ENCODE measurements at places on chromosomes 7 and 10. TPM values are rescaled to one million over a fixed set of nuclear protein-coding genes. Genes with fewer than 3 reads are reported as not detected.

Gene CHCHD3
- 95.1 TPM for total RNA-seq

Gene USP54
- total RNA-seq: 9.4 TPM

Gene COG5
- total RNA-seq: 69.1 TPM

DNA sequence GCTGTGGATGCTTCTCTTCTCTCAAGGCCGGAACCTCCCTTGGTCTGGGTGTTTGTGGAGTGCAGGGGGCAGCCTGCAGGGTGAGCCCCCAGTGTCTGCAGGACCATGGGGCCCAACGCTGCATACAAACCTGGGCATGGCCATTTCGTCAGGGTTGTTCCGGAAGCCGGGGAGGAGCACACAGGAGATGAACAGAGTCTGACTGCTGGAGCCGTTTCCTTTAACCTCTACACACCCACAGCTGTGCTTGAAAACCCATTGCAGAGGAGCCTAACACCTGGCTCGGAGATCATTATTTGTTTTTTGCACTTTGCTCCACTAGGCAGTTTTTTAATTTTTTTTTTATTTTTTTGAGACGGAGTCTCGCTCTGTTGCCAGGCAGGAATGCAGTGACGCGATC is 167.6 kb upstream of the INSYN2A start:
- H3K27ac ChIP-seq: no peak overlapping the region
- no peaks in the 10 kb centered on the region for H3K27me3 ChIP-seq
- H3K4me1 ChIP-seq: peaks cover 3% of the 10 kb centered on the region
- no peak overlapping the region for H3K4me3 ChIP-seq

GRCh38 chr7:67484244-67484751 is 487.7 kb downstream of the TYW1 start:
- H3K4me1 ChIP-seq: no peaks in the 10 kb centered on the region
- DNase-seq: peak; percentile 76

GRCh38 chr7:50292165-50292757 is 12.3 kb upstream of the IKZF1 start:
- no peak for DNase-seq
- H3K27ac ChIP-seq: no peak overlapping the region
- no peaks in the 10 kb centered on the region for H3K36me3 ChIP-seq
- no peaks in the 10 kb centered on the region for H3K4me1 ChIP-seq

GRCh38 chr7:128380483-128381106 is 19.1 kb upstream of the PRRT4 start:
- peaks cover 42% of the 10 kb centered on the region for H3K4me1 ChIP-seq
- no peak for DNase-seq
- H3K27me3 ChIP-seq: no peaks in the 10 kb centered on the region
- peak overlapping the region; percentile 78 for H3K27ac ChIP-seq
- no peaks in the 10 kb centered on the region for H3K36me3 ChIP-seq
- H3K4me3 ChIP-seq: no peak overlapping the region

- H3K4me1 ChIP-seq: no peaks in the 10 kb centered on the region
- no peak overlapping the region for H3K4me3 ChIP-seq
These were observed 126.7 kb upstream of the STARD3NL start for GRCh38 chr7:38051311-38051710.

DNA sequence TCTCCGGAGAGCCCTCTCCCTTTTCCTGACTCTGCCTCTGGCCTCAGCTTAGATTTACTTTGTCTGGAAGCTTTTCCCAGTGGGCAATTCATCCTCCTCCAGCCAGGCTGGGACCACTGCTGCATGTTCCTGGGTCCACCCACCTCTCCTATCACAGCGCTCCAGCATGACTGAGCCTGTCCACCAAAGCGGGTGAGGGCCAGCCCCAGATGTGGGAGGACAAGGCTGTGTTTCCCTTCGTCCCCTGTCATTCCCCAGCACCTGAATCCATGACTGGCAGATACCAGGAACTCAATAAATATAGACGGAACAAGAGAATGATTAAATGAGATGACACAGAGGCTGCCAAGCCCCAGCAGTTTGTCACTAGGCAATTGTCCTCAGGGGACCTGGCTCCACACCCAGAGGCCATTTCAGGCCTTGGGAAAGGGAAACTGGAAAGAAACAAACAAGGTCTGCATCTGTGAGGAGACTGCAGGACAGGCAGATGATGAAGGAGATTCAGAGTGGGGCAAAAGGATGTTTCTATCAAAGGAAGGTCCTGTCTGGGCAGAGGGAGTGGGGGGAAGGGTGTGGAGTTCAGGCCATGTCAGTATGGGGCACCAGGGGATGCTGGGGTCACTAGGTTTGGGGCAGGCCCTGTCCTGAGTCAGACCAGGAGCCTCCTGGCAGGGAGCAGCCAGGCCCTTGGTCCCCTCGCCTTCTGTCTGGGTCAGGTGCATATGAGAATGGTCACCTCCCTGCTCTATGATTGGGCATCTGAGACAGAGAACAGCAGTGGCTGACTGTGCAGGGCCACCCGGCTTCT is 576.4 kb downstream of the GRID1 start:
- no peaks in the 10 kb centered on the region for H3K36me3 ChIP-seq
- no peak for DNase-seq
- no peak overlapping the region for H3K4me3 ChIP-seq
- H3K27ac ChIP-seq: no peak overlapping the region
- peaks cover 4% of the 10 kb centered on the region for H3K4me1 ChIP-seq

DNA sequence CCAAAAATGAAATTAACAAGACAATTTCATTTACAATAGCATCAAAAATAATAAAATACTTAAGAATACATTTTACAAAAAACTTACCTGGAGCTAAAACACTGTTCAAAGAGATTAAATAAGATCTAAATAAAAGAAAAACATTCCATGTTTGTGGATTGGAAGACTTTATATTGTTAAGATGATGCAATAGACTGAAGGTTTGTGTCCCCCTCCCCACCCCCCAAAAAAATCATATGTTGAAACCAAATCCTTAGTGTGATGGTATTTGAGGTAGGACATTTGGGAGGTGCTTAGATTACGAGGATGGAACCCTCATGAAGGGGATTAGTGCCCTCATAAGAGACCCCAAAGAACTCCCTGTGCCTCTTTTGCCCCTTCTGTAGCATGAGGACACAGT is 117.6 kb downstream of the ZNF467 start:
- no peak overlapping the region for H3K4me3 ChIP-seq
- H3K27me3 ChIP-seq: no peaks in the 10 kb centered on the region

- H3K27me3 ChIP-seq: no peaks in the 10 kb centered on the region
- H3K27ac ChIP-seq: no peak overlapping the region
- no peaks in the 10 kb centered on the region for H3K36me3 ChIP-seq
- no peaks in the 10 kb centered on the region for H3K4me1 ChIP-seq
These were observed 140.9 kb downstream of the TFEC start for GRCh38 chr7:115889669-115889984.

DNA sequence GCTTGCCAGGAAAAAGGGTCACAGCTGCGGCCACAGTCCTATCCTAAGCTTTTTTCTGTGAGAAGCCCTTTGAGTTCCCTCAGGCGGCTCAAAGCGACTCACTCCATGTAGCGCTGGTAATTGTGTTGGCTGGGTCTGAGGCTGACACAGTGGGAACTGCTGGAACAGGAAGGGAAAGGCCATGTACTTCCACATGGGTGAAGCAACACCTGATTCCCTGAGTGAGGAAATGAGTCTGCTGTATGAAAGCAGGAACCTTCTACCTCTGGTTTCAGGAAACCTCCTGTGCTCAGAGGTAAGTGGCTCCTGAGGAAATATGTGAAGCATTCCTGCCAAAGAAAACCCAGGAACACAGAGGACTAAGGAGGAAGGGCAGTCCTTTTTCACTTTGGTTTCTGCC is 734.6 kb upstream of the SORCS1 start:
- no peaks in the 10 kb centered on the region for H3K36me3 ChIP-seq
- H3K4me1 ChIP-seq: no peaks in the 10 kb centered on the region
- no peak overlapping the region for H3K27ac ChIP-seq
- DNase-seq: no peak

- H3K27ac ChIP-seq: peak overlapping the region; percentile 34
- peaks cover 31% of the 10 kb centered on the region for H3K4me1 ChIP-seq
- H3K36me3 ChIP-seq: no peaks in the 10 kb centered on the region
- H3K27me3 ChIP-seq: no peaks in the 10 kb centered on the region
- no peak overlapping the region for H3K4me3 ChIP-seq
These were observed 20.0 kb downstream of the ZMIZ1 start for GRCh38 chr10:79088613-79089355.

- peak within 1 kb of the TSS; percentile 95 for H3K27ac ChIP-seq
- peaks cover 50% of the 10 kb centered on the region for H3K4me1 ChIP-seq
- H3K36me3 ChIP-seq: no peaks in the 10 kb centered on the region
These were observed at the start of gene C10orf71 for GRCh38 chr10:49298983-49299815. TSS of gene C10orf71 (plus strand) at chr10:49299170. CDS start at chr10:49322546, 23,376 bp downstream.

All from cardiac muscle cell (in vitro differentiated cells and primary cell).